ENCODE measurements at places on chromosomes 16 and 17.

DNA sequence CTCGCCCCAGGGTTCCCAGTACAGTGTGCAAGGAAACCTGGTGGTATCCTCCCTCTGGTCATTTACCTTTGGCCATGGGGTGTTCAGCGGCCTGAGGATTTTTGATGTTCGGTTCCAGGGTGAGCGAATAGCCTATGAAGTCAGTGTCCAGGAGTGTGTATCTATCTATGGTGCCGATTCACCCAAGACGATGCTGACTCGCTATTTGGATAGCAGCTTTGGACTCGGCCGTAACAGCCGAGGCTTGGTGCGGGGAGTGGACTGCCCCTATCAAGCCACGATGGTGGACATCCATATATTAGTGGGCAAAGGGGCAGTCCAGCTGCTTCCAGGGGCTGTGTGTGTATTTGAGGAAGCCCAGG is 1.2 kb downstream of the AOC2 start:
- DNase-seq = no peak

DNA sequence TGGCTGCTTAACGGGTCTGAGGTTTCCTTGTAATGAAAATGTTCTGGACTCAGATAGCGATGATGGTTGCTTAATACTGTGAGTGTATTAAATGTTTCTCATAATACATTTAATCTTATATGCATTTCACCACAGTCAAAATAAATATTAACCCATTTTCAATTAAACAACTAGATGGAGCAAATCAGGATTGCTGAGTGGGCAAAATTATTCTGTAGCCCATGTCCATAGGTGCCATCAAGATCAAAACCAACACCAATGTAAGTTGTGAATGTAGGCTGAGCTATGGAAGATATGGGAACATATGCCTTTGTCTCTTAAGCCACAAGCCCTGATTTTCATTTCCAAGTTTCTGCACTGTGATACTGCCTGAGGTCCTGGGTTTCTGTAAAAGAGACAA is 572.6 kb upstream of the EEF2KMT start:
- no peak for DNase-seq

GRCh38 chr16:30355954-30356308 is 823 bp upstream of the CD2BP2 start:
- DNase-seq = no peak

DNA sequence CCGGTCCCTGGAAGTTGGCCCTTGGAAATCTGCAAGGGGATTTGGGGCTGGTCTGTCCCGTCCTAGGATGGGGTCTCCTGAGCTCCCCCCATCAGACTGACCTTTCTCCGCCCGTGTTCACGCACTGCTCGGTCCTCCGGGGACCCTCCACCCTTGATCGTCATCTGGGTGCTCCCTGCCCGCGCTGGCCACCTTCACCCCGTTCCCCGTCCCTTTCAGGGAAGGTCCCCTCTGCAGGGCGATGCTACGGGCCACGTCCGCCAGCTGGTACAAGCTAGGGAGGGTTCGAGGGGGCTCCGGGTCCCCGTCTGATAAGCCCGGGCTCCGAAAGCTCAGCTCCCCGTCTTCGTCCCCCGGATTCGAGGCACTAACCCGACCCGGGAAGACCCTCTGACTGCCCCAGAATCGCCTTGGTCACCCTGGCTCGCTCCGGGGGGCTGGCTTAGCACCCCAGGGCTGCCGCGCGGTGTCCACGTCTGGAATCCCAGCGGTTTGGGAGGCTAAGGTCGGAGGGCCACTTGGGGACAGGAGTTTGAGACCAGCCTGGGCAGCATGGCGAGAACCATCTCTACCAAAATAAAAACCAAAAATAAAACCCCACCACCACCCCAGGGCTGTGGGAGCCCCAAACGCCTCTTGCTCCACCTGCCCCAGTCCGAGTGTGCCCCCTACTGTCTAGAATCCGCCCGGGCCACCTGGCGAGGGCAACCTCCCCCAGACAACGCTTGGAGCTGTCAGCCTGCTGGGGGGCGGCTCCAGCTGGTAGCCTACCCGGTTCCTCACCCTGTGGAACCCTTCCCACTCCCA is 1.1 kb upstream of the SLC43A2 start:
- no peak for DNase-seq

DNA sequence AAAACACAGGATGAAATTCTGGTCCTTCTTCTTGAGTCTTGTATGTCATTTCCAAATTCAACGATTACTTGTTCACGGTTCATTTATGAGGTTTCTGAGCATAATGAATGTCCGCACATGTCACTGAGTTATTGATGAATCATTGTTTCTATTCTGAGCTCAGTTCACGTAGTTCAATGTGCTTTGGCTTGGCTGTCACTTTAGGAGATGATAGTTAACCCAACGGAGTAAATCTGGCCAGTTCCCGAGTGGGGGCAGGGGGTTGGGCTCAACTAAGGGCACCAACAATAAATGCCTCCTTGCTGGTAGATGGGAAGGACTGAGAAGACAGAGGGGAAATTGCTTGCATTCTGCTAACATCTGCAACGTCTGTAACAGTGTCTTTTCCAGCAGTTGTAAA is 239.4 kb upstream of the HSBP1 start:
- DNase-seq = no peak

DNA sequence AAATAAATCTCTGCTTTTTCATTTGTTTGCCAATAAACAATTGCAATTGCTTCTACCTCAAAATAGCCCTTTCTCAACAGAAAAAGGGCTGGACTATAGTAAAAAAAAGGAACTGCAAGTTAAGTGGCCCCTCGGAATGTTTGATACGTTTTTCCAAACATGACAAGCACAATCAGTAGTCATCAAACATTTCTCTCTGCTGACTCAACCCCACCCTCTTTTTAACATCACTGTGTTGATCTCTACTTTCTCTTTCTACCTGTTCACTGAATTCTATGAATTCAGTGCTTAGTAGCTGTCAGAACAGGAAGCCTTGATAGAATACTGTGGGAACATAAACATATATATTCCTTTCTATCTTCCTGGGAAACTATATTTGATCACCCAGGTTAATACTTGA is 116.5 kb upstream of the AXIN2 start:
- DNase-seq = no peak

DNA sequence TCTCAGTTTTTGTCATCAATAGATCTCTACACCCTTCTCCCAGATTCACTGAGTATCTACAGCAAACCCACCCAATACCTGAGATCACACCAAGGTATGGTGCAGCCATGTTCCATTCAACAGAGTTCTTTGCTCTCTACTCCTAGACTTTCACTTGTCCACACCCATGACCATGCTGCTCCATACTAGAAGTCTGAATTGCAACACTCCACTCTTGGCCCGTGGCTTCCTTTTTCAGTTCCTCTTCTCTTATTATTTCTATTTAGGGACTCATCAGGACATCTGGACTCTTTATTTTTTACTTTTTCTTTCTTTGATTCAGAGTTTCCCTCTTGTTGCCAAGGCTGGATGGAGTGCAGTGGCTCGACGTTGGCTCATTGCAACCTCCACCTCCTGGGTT is 37.1 kb downstream of the YWHAE start:
- no peak for DNase-seq

DNA sequence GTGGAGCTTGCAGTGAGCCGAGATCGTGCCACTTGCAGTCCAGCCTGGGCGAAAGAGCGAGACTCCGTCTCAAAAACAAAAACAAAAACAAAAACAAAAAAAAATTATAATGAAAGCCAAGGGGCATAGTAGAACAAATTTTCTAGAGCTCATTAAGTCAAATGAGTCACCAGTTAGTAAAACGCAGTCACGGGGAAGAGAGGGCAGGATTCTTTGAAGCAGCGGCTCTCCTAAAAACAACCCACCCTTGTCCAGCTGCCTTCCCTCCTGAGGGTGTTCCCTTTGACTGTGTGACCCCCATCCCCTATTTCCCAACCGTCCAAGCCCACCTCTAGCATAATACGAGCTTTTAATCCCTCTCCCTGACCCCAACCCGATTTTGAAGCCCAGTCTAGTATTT is 44.1 kb upstream of the STH start:
- DNase-seq = no peak

- DNase-seq = no peak
Measured at GRCh38 chr17:58504826-58505351, 9.5 kb downstream of the MTMR4 start.

DNA sequence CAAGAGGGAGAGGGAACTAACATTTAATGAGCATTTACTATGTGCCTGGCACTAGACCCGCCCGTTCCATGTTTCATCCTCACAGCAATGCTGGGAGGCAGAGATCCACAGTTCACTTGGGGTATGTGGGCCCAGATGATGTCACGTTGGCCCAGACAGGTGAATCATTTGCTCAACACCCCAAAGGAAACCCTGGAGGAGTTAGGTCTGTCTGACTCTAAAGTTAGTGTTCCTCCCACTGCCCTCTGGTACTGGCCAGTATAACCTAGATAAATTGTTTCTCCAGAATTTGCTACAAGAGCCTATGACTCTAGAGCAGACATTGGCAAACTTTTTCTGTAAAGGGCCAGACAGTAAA is 164.6 kb downstream of the VPS53 start:
- no peak for DNase-seq

DNA sequence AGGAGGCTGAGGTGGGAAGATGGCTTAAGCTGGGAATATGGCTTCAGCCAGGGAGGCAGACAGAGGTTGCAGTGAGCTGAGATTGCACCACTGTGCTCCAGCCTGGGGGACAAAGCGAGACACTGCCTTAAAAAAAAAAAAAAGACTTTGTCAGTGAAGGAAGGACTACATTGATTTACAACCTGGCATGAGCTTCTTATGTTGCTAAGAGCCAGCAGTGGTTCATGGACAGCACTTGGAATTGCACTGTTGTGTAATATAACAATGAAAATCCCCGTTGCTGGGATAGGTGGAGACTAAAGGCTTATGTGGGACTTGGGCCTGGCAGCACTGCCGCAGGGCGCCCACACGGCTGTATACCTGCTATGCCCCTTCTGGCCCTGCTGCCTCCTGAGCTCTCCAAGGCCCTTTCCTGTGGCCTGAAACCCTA is 14.1 kb upstream of the SLC16A5 start:
- DNase-seq = no peak

DNA sequence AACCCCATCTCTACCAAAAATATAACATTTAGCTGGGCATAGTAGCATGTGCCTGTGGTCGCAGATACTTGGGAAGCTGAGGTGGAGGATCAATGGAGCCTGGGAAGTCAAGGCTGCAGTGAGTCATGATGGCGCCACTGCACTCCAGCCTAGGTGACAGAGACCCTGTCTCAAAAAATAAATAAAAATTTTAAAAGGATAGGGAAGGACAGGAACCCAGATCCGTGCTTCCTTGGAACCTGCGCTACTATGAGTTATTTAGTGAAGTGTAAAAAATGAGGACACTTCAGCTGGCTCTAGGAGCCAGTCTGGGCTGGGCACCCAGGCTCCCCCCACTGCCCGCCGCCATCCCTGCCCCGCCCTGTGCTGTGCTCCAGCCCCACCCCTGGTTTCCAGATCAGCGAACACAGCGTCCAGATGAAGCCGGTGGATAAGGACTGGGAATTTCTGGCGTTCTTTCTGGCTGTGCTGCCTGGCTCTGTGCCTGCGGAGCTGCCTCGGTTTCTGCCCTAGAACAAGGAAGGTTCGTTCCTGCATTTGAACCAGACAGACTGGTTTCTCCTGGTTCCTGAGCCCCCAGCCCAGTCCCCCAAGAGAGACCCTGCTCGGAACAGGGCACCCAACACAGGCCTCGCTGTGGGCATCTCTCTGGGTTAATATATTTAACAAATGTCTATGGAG is 18.5 kb downstream of the PLLP start:
- DNase-seq = peak; percentile 51

DNA sequence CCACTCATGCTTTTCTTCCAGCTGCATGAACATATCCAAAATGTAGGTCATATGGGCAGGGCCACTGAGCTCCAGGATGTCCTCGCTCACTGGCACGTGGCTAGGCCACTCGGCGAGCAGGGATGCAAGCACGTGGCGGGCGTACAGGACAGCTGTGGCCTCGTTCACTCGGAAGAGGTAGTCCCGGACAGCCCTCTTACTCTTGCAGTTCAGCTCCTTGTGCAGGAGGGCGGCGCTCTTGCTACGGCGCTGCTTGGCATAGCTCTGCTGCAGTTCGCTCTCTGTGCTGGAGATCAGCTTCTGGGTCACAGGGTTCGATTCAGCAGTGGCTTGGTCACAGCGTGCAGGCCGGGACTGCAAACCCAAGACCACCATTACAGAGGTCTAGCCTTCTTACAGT is 53.1 kb upstream of the ATP2A3 start:
- no peak for DNase-seq

DNA sequence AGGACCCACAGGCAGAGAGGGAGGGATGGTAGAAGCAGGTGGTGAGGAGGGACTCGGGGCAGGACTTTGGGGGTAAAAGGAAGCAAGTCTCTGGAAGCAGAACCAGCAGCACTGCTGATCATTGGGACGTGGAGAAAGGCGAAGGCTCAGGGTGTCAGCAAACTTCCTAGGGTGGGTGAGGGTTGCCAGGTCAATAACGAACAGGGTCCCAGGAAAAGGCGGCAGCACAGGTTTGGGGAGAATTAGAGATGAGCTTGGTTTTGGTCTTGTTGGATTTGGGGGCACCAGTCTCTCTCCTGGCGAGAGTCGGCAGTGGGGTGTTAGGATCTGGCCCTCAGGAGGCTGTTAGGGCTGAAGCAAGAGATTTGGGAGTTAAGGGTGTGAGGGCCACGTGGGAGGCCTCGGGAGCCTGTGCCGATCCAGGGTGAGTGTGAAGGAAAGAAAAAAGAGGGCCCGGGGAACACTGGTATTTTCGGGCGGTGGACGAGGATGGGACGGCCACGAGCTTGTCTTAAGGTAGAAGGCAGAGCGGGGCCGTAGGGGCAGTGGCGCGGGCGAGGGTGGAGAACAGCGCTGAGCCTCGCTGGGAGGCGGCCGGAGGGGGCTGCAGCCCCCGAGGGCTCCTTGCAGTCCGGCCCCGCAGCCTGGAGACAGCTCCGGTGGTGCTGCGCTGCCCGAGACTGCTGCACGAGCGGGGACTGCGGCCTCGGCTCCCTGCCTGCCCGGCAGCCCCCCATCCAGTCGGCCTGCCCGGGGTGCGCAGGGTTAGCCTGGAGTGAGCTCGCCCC is 765 bp upstream of the ADORA2B start:
- DNase-seq = no peak

- no peak for DNase-seq
Measured at GRCh38 chr17:70091696-70092095, 16.7 kb downstream of the KCNJ16 start.

DNA sequence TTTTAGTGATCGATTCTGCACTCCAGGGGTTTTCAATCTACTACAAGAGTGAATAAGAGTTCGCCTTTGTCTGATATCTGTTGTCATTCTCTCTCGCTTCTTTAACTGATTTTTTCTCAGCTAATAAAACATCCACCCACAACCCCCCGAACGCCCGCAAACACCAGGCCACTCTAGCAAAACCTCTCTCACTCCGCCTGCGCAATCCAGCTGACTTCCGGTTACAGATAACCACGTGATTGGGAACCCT is 338 bp upstream of the RPL19 start:
- DNase-seq = no peak

GRCh38 chr17:57253362-57254065 is 2.8 kb upstream of the MSI2 start:
- no peak for DNase-seq

DNA sequence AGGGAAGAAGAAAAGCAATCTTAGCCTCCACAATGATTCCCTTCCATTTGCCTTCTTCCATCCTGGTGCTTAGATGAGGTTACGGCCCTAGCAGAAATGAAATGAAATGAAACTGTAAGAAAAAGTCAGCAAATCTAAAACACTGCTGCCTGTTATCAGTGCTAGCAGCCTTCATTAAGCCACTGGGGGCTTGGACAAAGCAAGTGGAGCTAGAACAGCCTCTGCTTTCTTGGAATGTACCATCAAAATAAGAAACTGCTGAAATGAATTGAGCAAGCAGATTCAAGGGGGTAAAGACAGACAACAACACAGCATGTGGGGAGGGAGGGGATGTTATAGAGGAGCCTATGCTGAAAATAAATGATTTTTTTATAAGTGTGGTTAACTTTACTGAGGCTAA is 5.1 kb downstream of the ANKFN1 start:
- no peak for DNase-seq

GRCh38 chr16:86512301-86512859 is 2.1 kb downstream of the FOXF1 start:
- DNase-seq = no peak

All from NCI-H510A treated with DMSO at 0.1 percent for 48 hours (cell line).